ENCODE measurements at places on chromosomes 6 and 20. TPM values are rescaled to one million over a fixed set of nuclear protein-coding genes. Genes with fewer than 3 reads are reported as not detected.

Gene LGSN
- total RNA-seq = not detected

Gene KCNB1
- total RNA-seq = 1.9 TPM

Gene DBNDD2
- 333 TPM for total RNA-seq

- no peak for DNase-seq
- no peaks in the 10 kb centered on the region for H3K4me1 ChIP-seq
- no peak overlapping the region for H3K27ac ChIP-seq
- no peaks in the 10 kb centered on the region for H3K27me3 ChIP-seq
- H3K36me3 ChIP-seq = no peaks in the 10 kb centered on the region
Observed at GRCh38 chr6:133359256-133359655, 118.1 kb downstream of the EYA4 start.

- DNase-seq = no peak
- no peaks in the 10 kb centered on the region for H3K4me1 ChIP-seq
- H3K27me3 ChIP-seq = no peaks in the 10 kb centered on the region
Observed at GRCh38 chr20:1484438-1485116, 6.6 kb downstream of the SIRPB2 start.

- H3K4me1 ChIP-seq = peaks cover 15% of the 10 kb centered on the region
- DNase-seq = no peak
- peak within 1 kb of the TSS; percentile 20 for H3K4me3 ChIP-seq
- no peaks in the 10 kb centered on the region for H3K36me3 ChIP-seq
- no peaks in the 10 kb centered on the region for H3K27me3 ChIP-seq
- H3K27ac ChIP-seq = no peak within 1 kb of the TSS
Observed at GRCh38 chr6:31586008-31586407, at the start of gene LST1. Gene LST1, plus strand, starts transcription at chr6:31586277. Its CDS starts 1,023 bp downstream, at chr6:31587300.

DNA sequence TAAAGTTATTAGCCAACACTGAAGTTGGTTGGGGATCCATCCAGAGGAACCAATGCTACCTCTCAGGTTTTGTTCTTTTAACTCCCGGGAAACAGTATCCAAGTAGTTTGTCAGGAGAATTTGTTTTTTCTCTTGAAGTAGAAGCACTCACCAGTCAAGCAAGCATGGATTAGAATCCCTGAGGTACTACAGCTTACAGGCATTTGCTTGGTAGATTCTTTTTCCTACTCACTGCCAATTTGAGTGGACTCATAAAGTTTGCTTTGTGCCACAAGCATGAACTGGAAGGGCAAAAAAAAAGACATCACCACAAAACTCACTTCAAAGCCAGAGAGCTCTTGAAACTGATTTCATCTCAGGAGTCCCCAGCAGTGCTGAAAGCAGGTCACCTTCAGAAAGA lies 167.4 kb downstream of the MBOAT1 start:
- H3K36me3 ChIP-seq = no peaks in the 10 kb centered on the region
- no peak overlapping the region for H3K4me3 ChIP-seq
- H3K4me1 ChIP-seq = no peaks in the 10 kb centered on the region
- DNase-seq = no peak

- H3K4me1 ChIP-seq = no peaks in the 10 kb centered on the region
- no peak overlapping the region for H3K27ac ChIP-seq
- DNase-seq = no peak
- no peaks in the 10 kb centered on the region for H3K36me3 ChIP-seq
- no peaks in the 10 kb centered on the region for H3K27me3 ChIP-seq
Observed at GRCh38 chr6:131431718-131432117, 141.3 kb upstream of the ARG1 start.

- H3K36me3 ChIP-seq = no peaks in the 10 kb centered on the region
- no peak for DNase-seq
- H3K4me1 ChIP-seq = no peaks in the 10 kb centered on the region
- H3K4me3 ChIP-seq = no peak overlapping the region
Observed at GRCh38 chr20:2599288-2600006, 53.0 kb upstream of the NOP56 start.

DNA sequence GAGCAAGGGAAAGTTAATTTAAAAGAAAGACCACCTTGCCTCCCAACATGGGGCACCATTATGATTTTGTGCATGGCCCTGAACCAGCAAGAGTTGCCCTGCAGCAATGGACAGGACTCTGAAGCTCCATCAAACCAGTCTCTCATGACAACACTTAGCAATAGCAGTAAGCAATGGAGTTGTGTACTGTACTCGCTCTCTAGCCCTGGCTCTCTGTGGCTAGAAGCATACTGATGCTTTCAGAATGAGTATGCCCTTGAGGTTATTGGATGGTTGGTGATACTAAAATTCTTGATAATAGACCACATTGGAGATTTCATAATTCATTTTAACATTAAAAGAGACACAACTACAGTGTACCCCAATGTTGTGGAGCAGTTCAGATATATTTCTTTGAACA lies 23.2 kb upstream of the LMBRD1 start:
- no peaks in the 10 kb centered on the region for H3K4me1 ChIP-seq
- no peak overlapping the region for H3K27ac ChIP-seq
- H3K27me3 ChIP-seq = no peaks in the 10 kb centered on the region
- no peaks in the 10 kb centered on the region for H3K36me3 ChIP-seq
- DNase-seq = no peak

DNA sequence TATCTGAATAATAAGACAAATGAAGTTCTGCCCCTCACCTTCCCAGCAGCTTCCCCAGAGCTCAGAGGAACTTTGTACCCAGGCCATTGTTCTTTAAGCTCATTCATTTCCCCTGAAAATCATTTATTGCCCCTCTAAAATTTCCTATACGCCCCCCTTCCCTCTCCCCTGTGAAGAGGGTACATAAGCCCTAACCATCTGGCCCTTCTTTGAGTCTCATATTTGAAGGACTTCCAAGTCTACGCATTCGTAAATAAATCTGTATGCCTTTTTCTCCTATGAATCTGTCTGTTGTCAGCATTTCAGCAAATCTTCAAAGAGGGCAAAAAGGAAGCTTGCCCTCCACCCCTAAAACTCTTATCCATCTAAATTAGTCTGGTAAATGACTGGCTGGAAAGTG lies 73.1 kb upstream of the DST start:
- H3K27ac ChIP-seq = peak overlapping the region; percentile 72
- H3K4me1 ChIP-seq = peaks cover 39% of the 10 kb centered on the region
- no peak overlapping the region for H3K4me3 ChIP-seq
- DNase-seq = no peak

DNA sequence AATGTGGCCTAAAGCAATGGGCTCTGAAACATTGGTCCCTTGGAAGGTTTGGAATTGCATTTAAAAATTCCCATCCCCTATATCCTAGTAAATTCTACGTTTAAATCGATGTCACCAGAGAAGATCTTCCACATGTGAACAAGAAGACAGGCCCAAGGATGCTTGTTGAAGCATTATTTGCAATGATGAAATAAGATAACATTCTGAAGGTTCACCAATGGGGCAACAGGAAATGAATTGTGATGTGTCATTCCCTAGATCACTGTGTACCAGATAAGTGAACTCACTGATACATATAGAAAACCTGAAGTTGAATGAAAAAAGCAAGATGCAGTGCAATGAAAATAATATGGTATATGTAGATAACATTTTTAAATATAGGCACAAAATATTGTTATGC lies 464.3 kb upstream of the BTBD3 start:
- DNase-seq = no peak
- H3K4me1 ChIP-seq = peaks cover 41% of the 10 kb centered on the region
- no peaks in the 10 kb centered on the region for H3K27me3 ChIP-seq
- no peaks in the 10 kb centered on the region for H3K36me3 ChIP-seq

DNA sequence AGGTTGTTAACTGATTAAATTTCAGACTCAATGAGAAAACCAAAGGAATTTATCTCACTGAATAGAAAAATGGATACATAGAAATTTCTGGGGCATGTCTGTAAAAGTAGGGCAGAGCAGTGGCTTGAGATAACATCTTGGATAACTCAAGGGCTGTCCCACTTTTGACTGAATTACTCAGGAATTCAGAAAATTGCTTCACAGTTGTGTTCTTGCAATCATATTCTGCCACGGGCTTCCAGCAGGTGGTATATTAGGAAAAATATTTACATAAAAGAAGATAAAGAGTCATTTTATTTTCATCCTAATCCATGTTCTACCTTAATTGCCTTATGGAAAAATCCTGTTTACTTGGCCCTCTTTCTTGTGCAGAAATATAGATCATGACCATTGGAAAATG lies 156.4 kb upstream of the AKIRIN2 start:
- H3K27ac ChIP-seq = no peak overlapping the region
- no peak for DNase-seq
- H3K36me3 ChIP-seq = no peaks in the 10 kb centered on the region

DNA sequence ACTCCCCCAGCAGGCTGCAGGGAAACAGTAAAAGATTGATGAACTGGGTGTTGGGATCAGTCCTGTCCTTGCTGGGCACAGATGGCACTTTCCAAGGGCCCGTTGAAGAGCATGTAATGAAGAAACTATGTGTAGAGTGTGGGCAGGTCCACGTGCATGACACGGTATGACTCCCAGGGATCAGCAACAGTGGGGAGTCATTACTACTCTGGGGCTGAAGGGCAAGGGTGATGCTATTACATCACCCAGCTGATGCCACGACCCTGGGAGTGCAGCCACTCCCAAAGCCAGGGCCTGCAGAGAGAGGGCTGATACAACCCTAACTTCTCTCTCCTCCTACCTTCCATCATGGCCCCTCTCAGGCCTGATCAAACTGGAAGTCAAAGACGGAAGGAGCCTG lies 20.1 kb downstream of the KCNK17 start:
- no peaks in the 10 kb centered on the region for H3K4me1 ChIP-seq
- H3K27me3 ChIP-seq = peaks cover 3% of the 10 kb centered on the region
